ENCODE measurements at places on chromosomes 12 and 14.
A peak's percentile ranks its signal among the peaks of the same experiment; 100 is the strongest.

DNA sequence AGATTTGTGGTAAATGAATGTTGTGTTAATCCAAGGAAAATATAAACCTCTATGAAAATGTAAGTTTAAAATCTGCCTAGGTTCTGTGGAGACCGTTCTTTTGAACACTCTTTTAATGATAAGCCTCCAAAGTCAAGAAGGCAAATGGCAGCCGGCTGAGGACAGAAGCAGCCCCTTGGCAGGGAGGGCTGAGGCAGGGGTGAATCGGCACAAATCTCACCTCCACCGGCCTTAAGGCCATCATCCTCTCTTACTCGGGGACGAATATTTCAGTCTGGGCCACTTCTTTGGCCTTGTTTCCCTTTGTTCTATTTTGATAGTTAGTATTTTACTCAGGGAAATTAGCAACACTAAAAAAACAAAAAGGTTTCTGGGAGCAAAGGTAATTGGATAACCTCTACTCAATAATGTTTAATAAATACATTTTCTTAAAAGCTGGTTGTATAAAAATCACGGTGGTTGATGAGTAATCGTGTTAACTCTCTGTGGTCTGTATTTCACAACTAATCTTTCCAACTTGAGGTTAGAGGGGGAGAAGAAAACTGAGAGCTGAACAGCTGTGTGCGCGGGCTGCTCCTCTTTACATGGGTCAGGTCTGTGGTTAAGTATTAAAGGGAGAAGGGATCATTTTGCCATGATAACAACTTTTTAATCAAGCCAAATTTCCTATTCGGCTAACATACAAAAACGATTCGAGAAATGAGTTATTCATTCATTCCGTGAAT lies 18.6 kb downstream of the LGMN start:
- peak; percentile 87 for DNase-seq

- peak; percentile 25 for DNase-seq
Observed at GRCh38 chr12:100234591-100235304, 32.1 kb downstream of the DEPDC4 start.

DNA sequence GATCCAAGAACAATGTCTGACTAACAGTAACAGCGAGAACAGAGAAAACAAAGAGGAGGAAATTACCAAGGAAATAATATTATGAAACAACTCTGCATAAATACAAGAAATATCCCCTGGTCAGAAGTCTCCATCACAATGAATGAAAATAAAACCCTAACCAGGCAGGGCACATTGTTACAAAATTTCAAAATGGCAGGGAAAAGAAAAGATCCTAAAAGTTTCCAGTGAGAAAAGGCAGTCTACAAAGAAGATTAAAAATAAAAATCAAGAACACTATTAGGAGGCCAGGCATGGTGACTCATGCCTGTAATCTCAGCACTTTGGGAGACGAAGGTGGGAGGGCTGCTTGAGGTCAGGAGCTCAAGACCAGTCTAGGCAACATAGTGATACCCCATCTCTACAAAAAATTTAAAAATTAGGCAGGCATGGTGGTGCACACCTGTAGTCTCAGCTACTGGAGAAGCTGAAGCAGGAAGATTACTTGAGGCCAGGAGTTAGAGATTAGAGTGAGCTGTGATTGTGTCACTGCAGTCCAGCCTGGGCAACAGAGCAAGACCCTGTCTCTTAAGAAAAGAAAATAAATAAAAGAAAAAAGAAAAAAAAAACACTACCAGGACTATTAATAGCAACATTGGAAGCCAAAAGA lies 47.8 kb downstream of the FERMT2 start:
- DNase-seq: peak; percentile 68

GRCh38 chr14:94597788-94598187 lies 14.4 kb upstream of the SERPINA3 start:
- no peak for DNase-seq

GRCh38 chr12:122730215-122731014 lies at the start of gene HCAR1:
Gene HCAR1, minus strand, starts transcription at chr12:122730844. Its CDS starts 505 bp downstream, at chr12:122730339.
- DNase-seq: peak; percentile 36

DNA sequence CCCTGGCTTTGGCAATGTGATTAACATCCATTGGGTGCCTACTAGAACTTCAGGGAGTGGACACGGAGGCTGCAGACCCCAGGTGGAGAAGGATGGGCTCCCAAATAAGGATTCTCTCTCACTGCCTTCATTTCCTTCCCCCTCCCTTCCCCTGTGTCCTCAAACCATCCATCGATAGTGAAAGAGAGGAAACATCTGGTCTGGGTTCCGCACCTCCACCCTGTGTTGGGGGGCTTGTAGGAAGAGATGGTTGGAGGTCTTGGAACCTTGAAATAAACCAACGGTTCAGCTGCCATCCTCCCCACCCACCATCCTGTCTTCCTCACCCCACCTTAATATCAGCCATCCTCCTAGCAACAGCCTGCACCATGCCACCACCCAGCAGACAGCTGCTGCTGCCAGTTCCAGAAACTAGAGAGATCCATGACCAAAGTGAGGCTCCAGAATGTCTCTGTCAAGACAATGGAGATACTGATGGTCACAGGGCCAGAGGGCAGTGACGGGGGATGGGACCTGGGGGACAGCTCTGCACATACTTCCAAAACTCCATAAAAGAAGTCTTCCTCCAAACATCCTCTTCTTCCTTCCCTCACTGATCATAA lies 153.1 kb upstream of the CCND2 start:
- DNase-seq: no peak

DNA sequence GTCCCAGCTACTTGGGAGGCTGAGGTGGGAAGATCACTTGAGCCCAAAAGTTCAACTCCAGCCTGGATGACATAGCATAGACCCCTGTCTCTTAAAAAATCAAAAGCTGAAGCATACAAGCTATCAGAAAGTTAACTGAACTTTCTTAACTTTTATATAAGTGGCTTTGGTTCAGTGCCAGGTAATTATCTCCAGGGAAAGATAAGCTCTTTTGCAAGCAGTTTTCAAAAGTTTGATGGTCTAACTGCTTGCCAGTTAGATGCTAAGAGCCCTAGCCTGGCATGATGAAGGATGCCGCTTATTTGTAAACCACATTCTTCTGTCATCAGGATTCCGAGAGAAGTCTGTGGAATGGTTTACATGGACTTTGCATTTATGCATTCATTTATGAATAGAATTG lies 409.1 kb downstream of the AEBP2 start:
- DNase-seq: no peak

- no peak for DNase-seq
Observed at GRCh38 chr12:8771072-8771471, 51.3 kb upstream of the A2ML1 start.

DNA sequence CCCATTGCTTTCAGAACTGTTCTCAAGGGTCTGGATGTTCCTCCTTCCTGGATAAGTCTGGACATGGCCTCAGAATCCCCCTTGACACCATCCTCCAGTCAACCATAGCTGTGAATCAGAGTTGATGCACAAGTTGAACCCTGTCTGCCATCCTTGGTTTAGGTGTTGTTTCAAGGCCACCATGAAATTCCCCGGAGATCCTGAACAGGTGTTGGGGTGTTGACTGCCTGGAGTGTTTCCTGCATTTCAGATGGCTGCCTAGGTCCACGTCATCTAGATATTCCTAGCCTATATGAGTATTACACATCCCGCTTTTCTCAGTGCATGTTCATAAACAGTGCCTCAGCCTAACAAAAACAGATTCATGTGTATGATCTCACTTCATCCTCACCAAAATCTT lies 86.7 kb upstream of the PWP1 start:
- no peak for DNase-seq

GRCh38 chr12:95470300-95470699 lies 3.7 kb upstream of the METAP2 start:
- no peak for DNase-seq

GRCh38 chr12:18749386-18749957 lies 11.6 kb downstream of the CAPZA3 start:
- DNase-seq: no peak

- DNase-seq: peak; percentile 24
Observed at GRCh38 chr12:67155863-67156262, 113.3 kb upstream of the CAND1 start.

DNA sequence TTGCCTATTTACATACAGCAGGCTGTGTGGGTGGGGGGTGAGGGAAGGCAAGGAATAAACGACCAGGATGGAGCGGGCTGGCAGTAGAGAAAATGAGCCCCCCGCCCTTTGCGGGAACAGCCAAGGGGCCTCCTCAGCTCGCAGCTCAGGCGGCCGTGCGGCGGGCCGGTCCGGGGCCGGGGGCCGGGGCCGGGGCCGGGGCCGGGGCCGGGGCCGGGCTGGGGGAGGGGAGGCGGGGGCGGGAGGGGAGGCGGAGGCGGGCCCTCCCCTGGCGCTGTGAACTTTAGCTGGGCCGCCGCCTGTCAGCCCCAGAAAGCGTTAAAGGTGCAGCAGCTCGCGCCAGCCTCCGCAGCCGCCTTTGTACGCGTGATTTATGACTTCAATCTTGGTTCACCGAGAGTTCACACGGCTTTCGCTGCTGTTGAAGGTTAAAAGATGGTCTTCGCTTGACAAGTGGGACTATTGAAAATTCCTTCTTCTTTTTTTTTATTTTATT lies 28.8 kb downstream of the HOXC4 start:
- DNase-seq: no peak

DNA sequence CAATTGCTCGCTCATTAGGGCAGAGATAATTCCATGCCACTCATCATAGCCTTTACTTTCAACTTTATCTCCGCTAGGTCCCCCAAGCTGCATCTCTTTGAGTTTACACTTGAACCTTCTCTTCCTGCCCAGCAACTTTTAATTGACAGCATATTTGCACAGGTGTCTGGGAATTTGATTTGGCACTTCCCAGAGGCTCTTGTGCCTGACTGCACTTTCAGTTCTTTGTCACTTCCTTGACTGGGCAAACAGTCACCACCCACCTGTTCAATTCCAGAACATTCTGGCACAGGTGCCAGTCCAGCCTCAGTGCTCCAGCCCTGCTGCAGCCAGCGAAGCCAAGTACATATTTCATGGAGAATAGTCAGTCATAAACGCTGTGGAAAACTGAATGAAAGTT lies 110.1 kb upstream of the LRIG3 start:
- no peak for DNase-seq

DNA sequence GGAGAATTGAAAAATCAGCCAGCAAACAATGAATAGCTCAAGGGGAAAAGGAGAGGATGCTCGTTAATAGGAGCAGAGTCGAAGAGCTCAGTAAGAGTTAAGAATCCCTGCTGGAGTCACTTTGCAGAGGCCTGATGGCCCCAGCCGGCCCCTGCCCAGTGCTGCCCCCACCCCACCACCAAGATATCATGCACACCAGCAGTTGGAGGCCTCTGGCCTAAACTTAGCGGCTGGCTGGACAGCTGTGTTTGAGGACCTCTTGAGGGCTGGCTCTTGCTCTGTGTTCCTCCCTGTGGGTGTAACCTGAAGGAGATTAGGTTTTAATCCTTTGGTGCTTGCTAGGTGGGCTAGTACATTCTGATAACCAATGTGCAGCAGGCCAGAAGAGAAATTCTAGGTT lies 142.0 kb downstream of the PLXNC1 start:
- DNase-seq: no peak

DNA sequence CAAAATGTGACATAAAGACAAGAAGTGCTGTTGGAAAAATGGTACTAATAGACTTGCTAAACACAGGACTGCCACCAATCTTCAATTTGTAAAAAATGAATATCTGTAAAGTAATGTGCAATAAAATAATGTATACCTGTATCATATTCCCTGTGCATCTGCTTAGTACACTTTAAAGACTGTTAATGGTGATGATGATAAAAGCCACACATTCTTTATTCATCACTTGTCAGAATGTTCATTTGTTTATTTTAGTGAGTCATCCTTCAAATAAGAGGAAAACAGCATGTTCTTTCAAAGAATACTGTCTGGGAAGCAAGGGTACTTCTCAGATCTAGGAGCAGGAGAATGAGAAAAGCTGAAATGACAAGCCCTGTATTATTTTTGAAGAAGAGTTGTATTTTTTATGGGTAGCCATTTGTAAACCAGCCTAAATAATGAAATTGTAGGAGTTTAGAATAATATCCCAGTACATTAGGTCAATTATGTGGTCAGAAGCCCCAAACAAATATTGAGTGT lies 78.3 kb upstream of the PSMA6 start:
- no peak for DNase-seq

GRCh38 chr14:72573725-72574417 lies 320.0 kb downstream of the DPF3 start:
- DNase-seq: no peak

DNA sequence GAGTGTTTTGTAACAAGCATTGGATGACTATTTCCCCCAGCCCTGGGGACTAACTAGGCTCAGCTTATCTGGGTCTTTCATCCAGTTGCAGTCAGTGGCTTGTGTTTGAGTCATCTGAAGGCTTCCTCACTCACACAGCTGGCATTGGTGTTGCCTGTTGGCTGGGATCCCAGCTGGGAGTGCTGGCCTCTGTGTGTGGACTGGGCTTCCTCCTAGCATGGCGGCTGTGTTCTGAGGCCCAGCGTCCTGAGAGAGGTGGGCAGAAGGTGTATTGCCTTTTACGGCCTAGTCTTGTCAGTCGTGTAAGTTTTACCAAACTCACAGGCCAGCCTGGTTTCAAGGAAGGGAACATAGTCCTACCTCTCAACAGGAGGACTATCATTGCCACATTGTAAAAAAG lies 28.3 kb upstream of the PPP2R5C start:
- peak; percentile 68 for DNase-seq

- DNase-seq: no peak
Observed at GRCh38 chr12:77082021-77082420, 16.7 kb upstream of the E2F7 start.

- peak; percentile 55 for DNase-seq
Observed at GRCh38 chr12:108580531-108580930, 17.4 kb downstream of the TMEM119 start.

DNA sequence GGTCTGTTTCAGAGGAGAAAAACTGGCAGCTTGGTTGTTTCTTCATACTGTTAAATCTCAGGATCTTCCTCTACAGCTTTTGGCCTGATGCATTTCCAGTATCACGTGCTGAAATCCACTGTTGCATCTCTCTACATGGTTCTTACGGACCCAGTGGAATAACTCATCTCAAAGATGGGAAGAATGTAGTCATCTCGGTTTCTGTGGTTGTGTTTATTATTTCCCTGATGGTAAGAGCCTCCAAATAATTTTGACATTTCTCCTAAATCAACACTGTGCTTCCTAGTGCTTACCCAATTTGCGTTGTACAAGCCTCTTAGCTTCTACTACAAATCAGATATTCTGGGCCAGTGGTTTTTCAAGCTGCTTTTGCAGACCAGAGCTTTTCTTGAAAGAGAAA lies 812.8 kb downstream of the C12orf50 start:
- DNase-seq: peak; percentile 25

DNA sequence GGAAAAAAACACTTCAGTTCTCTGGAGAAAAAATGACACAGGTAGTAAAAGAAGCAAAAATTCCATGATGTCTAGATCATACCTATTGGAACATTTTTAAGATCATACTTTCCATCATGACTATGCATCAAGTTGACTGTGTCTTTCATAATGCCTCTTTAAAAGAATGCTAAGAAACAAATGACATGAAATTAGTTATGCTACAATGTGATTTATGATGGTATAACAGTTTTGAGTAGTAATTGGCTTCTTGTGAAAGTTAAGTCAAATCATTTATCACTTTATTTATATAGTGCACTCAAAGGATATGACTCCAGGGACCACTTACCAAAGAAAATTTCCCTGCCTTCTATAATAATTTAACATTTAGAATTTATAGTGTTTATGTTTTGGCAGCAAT lies 28.5 kb downstream of the RASSF9 start:
- no peak for DNase-seq

GRCh38 chr14:24701062-24701461 lies 67.1 kb upstream of the GZMB start:
- no peak for DNase-seq

GRCh38 chr12:120116441-120116791 lies at the start of gene RAB35:
Gene RAB35, minus strand, starts transcription at chr12:120116753. Its CDS starts 103 bp downstream, at chr12:120116650.
- no peak for DNase-seq

- no peak for DNase-seq
Observed at GRCh38 chr12:2749580-2749979, 45.2 kb upstream of the FKBP4 start.

Measured in brain microvascular endothelial cell (primary cell).